ENCODE measurements at places on chromosomes 7 and 10.

- peak; percentile 44 for DNase-seq
Measured at GRCh38 chr7:12211711-12212485, 804 bp downstream of the TMEM106B start.

DNA sequence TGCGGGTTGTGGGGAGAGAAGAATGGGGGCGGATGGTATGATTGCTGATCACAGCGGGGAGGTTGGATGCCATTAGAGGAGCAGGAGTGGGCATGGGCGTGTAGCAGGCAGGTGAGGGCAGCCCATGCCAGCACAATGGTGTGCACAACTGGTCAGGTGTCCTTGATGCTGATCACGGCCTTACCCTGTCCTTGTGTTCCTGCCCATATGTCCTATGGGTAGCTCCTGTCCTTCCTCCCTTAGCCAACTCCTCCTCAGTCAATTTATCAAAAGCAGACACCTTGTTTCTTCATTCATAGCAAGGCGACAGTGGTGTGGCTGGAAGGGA, 30.7 kb downstream of the WDR86 start:
- DNase-seq = no peak

- DNase-seq = no peak
Measured at GRCh38 chr7:133478591-133479135, 225.8 kb downstream of the EXOC4 start.

DNA sequence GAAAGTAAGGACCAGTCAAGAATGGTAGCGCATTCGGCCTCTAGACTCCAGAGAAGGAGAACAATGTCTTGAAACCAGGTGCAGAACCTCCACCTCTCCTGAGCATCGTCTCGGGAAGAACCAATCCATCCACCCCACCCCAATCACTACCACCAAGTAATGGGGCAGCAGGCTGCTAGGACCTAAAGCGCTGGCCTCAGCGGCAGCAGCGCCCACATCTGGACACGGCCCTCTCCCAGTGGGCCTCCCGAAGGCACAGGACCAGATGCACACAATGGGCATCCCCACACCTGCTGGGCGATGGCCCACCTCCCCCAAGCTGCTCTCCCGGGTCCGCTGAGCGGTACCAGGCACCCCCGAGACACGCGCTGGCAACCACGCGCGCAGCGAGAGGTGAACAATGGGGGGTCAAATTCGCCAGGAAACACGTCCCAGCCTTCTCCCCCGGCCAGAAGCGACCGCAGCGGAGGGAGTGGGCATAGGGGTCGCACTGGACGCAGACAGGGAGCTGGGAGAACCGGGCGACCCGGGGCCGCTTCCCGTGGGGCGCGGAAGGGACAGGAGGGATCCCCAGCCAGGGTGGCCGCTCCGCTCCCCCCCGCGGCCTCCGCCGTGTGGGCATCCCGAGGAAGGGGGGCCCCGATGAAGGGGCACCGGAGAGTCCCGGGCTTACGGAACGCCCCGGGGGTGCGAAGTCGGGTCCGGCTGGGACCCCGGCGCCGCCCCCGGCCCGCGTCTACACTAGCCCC, 506 bp downstream of the CTTNBP2 start:
- DNase-seq = no peak

DNA sequence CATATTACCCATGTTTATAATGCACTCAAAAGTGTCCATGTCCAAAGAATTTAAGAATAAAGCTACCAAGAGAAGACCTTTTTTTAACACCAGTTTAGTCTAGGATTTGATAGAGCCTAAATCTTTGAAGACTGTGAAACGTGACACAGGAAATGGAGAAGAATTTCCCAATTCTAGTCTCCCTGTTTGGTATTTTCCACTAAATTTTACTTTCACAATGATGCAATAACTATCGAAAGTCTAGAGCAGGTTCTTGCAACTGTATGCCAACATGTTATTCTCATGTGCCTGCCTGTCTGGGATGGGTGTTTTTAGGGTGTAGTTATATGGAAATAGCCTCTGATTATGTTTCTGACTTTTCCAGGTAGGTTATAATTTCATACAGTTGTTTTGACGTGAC, 6.9 kb upstream of the MXI1 start:
- no peak for DNase-seq

- DNase-seq = no peak
Measured at GRCh38 chr7:6171532-6172223, 100.7 kb downstream of the CYTH3 start.

GRCh38 chr7:149063476-149063875, 27.0 kb downstream of the ZNF786 start:
- no peak for DNase-seq

- DNase-seq = no peak
Measured at GRCh38 chr7:85483177-85483576, 296.3 kb upstream of the SEMA3D start.

DNA sequence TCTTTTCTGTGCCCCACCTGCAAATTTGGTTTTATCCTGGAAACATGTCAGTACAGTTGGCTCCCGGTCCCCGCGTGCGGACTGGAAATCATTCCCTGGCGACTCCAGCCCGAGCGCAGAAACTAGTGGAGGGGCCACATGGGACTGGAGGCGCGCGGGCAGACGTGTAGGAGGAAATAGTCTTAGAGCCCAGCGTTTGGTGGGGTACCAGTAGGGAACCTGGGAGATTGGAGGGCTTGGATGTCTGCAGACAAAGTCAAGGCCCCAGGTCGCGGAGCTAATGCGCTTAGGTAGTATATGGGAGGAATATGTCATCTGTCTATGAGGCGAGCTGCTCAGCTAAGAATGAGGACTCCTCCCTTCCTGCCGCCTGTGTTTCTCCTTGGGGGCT, 1.3 kb downstream of the GALNT17 start:
- no peak for DNase-seq

DNA sequence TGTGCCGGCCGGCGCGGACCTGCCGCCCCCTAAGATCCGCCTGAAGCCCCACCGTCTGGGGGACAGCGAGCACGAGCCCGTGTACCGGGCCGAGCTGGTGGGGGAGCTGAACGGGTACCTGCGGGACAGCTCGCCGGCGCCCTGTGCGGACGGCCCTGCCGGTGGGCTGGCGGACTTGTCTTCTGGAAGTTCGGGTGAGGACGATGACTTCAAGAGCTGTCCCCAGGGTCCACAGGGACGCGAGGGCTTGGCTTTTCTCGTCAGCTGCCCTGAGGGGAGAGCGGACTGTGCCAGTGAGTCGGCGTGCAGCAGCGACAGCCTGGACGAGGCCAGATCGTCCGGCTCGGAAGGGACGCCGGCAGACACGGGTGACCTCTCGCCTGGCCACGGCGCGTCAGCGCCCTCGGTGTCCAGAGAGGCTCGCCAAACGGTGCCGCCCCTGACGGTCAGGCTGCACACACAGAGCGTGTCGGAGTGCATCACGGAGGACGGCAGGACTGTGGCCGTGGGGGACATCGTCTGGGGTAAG, 8.5 kb downstream of the PWWP2B start:
- no peak for DNase-seq

GRCh38 chr10:60339757-60340156, 49.9 kb downstream of the ANK3 start:
- no peak for DNase-seq

- DNase-seq = no peak
Measured at GRCh38 chr10:122168598-122169394, 102.3 kb upstream of the BTBD16 start.

DNA sequence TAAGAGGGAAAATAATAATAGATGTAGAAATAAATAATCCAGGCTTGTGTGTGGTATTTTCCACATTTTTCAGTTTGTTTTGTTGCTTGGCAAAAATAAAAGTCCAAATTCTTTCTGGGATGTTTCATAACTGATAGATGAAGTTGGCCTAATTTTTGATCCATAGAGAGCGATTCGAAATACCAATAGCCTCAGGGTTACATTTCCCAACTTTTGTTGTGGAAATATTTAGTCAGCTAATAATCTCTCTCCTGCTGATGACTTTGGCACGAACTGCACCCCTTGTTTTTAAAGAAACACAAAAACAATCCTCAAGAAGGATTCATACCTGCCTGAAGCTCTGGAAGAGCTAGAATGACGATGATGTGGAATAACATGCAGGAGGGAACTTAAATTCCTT, 483.2 kb downstream of the ADRA2A start:
- no peak for DNase-seq

GRCh38 chr10:7297094-7297493, 113.7 kb downstream of the SFMBT2 start:
- DNase-seq = no peak

DNA sequence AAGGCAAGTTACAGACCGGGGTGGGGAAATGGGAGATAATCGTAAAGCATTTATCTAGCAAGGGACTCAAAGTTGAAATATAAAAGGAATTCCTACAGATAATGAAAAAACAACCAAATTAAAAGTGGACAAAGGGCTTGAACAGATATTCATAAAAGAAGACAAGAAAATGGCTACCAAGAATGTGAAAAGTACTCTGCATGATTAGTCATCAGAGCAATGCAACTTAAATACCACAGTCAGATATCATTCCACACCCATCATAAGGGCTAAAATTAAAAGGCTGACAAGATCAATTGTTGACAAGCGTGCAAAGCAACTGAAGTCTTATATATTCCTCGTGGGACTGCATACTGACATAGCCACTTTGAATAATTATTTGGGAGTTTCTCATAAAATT, 124.6 kb upstream of the RSU1 start:
- DNase-seq = no peak

GRCh38 chr7:36245684-36246299, 92.7 kb downstream of the EEPD1 start:
- DNase-seq = no peak

DNA sequence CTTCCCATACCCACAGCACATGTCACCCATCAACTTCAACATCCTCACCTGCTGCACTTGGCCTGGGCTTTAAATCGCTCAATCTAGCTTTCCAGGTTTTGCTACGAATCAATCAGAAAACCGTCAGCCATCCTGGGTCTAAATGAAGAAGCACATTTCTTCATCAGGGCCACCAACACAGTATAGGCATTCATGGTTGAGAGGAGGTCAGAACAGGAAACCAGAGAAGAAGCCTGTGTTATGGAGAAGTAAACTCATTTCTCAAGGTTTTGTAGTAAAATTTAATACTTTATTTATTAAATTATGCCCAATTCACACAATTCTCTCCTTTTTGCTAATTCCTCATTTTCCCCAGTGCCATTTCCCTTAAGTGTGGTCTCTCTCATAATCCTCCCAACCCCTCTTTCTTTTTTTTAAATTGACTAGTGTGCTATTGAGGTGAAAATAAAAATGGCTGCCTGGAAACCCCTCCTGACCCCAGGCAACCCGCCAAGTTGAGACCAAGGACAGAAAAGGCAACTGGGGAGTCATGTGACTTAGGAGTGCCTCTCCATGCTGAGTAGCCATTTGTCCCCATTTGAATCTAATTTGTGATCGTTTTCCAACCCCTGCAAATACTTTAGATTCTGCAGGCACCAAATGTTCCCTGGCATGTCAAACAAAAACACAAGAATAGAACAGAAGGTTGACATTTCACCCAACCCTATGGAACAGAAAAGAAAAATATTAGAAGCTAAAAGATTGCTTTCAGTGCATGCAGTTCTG, 181.1 kb upstream of the NAMPT start:
- no peak for DNase-seq

DNA sequence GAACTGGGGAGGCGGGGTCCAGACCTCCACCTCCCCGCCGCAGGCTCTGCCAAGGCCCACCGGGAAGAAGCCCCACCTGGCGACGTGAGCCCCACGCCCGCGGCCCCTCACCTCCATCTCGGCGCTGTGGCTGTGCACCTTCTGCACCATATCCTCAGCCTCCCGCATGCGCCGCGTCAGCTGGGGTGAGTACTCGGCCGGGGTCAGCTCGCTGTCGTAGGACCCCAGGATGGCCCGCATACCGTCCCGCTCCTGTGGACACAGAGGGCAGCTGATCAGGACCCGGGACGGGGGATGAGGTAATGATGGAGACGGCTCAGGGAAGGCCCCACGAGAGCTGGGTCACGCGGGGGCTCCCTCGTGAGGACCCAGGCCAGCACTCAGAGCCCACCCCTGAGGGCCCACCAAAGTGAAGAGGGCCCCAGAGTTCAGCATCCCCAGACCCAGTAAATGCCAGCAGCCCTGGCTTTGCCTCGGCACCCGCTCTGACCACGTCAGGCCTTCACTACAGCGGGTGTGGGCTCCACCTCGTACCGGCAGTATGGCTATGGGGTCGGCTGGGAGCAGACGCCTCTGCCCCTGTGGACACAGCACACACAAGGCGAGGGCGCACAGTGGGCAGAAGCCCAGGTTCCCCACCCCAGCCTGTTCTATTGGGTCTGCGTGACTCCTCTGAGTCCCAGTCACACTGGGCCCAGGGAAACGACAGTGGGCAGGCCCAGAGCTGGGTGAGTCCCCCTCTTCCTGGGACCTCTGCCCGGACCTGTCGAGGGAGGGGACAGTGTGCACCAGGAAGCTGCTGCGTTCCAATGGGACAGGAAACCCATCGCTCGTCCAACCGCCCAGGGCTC, 218.1 kb downstream of the MAD1L1 start:
- no peak for DNase-seq

DNA sequence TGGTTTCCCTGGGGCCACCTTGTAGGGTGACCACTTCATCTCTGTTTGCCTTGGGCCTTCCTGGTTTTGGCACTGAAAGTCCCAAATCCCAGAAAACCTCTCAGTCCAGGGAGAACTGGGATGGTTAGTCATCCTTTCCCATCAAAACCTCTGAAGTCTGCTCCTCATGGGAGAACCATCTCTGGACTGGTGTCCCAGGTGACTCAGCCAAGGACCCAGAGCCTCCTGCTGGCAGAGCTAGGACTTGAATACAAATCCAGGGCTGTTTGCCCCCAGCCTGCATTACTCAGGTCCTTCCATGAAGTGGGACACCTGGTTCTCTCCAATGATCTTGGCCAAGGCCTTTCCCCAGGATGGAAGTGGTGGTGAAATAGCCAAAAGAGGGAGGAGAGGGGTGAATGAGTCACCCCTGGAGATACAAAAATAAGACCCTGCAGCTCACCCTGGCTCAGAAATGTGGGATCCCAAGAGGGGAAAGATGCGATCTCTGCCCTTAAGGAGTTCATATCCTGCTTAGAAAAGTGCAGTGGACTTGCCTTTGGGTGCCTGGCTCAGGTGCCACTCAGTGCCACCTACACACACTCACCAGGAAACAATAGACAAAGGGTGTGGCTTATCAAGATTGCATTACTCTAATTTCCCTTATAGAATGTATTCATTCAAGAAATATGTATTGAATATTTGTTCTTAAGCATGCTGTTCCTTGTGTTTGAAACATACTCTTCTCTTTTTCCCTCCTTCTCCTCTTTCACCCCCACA, 22.0 kb downstream of the ADRA2A start:
- DNase-seq = no peak

DNA sequence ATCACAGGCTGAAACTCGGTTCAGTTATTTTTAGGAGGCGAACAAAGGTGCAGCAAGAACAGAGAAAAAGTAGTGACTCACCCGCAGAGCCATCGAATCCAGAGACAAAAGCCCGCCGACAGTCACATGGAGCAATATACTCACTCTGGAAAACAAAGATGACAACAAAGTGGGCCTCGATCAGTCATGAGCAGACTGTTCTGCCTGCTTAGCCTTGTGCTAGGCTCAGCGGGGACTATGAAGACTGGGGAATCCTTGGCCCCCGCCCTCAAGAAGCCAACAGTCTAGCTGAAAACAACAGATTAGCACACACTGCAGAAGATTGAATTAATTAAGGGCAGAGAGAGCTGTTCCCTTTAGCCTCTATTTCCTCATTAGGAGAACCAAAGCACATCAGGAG, 30.4 kb downstream of the XPNPEP1 start:
- no peak for DNase-seq

GRCh38 chr10:94192974-94193373, 169.8 kb downstream of the NOC3L start:
- no peak for DNase-seq

Data from ACHN (cell line).